ENCODE measurements at places on chromosomes 5 and 9.

- DNase-seq, result no peak
Observed at GRCh38 chr5:78929833-78930232, 55.3 kb downstream of the ARSB start.

- DNase-seq, result no peak
Observed at GRCh38 chr5:62084391-62084790, 221.6 kb upstream of the KIF2A start.

DNA sequence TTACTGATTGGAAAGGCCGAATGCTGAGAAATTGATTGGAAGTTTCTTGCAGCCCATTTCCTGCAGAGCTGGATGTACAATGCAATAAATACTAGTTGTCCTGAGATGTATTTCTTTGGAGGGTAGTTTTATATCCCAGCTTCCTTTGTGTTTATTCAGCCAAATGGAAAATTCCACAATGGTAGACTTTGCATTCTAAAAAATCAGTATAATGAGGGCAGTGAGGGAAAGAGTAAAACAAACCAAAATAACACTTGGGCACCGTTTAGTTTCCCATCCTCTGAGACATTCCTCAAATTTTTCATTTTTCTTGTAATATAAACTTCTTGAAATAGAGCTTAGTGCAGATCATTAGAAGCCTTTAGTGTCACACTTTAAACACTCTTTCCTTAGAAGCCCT lies 379.4 kb downstream of the EBF1 start:
- DNase-seq, result no peak

GRCh38 chr5:74275171-74275992 lies 365.1 kb downstream of the ENC1 start:
- DNase-seq, result peak; percentile 79

DNA sequence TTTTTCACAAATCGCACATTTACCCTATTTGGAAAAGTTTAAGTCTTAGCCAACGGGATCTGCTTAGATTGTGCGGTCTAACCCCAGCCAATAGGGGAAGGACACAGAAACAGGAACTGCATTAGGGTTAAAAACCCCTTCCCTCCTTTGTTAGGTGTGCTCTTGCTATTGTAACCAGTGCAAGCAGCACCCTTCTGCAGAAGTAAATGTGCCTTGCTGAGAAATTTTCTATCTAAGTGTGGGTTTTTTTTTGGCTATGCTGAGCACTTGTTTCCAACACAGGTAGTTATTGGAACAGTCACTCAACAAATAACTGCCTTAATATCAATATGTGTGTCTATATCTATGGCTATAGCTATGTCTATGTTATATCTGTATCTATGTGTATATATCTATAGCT lies 190.0 kb downstream of the TRIM32 start:
- no peak for DNase-seq

GRCh38 chr5:71471193-71471592 lies 15.7 kb downstream of the BDP1 start:
- DNase-seq, result no peak

DNA sequence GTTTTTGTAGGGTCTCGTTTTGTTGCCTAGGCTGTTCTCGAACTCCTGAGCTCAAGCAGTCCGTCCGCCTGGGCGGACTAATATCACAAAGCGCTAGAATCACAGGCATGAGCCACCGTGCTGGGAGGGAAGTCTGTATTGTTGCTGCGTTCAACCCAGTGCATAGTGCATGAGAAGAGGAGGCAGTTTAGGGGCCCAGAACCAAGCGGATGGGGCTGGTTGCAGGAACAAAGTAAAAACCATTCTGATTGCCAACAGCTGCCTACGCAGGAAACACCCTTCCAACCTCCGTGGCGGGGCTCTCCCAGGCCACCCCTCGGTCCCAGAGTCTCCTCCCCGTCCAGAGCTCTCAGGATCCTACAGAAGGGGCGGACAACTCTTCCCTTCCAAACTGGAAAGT lies 87.1 kb downstream of the ANXA2R start:
- no peak for DNase-seq

DNA sequence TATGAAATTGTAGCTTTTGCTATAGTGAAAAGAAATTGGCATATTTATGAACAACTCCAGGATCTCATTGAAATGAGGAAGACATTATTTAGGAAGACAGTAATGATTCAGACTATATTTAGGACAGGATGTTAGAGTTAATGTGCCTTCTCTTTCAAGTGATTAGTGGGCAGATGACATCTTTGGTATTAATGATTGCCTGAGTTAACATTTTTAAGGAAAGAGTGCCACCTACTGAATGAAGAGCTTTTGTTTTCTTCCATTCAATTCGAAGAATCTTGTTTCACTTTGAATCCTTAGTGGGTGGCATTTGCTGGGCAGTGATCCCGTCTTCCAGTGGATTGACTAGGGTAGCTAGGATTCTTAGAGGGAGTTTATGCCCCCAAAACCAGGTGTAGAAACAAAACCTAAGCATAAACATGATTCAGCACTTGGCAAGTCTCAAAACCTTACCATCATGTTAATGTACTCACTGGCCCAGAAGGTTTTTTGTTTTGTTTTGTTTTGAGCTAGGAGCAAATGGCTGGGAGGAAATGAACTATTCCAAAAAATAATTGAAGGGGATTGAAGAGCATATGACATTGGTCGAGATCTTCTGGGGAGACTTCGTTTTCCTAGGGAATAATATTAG lies 23.2 kb downstream of the MAP3K1 start:
- peak; percentile 78 for DNase-seq

- DNase-seq, result no peak
Observed at GRCh38 chr9:14057368-14058324, 256.3 kb downstream of the NFIB start.

- DNase-seq, result peak; percentile 39
Observed at GRCh38 chr5:83077662-83078261, 415 bp downstream of the XRCC4 start.

- DNase-seq, result peak; percentile 36
Observed at GRCh38 chr5:168291342-168291963, at the start of gene WWC1. Gene WWC1 (plus strand): TSS chr5:168291645. CDS start chr5:168292153, 508 bp downstream.

- DNase-seq, result no peak
Observed at GRCh38 chr5:23216345-23216744, 291.1 kb upstream of the PRDM9 start.

- no peak for DNase-seq
Observed at GRCh38 chr5:133854554-133854953, 113.9 kb downstream of the C5orf15 start.

- no peak for DNase-seq
Observed at GRCh38 chr5:144122081-144122480, 48.4 kb downstream of the YIPF5 start.

- no peak for DNase-seq
Observed at GRCh38 chr9:16150938-16151650, 598.3 kb downstream of the CCDC171 start.

GRCh38 chr9:38208206-38208901 lies 139.3 kb upstream of the SHB start:
- no peak for DNase-seq

GRCh38 chr9:14062586-14063221 lies 251.2 kb downstream of the NFIB start:
- DNase-seq, result no peak

GRCh38 chr9:90720621-90721265 lies 78.1 kb upstream of the DIRAS2 start:
- DNase-seq, result no peak

GRCh38 chr5:169050146-169050571 lies 250.8 kb downstream of the SLIT3 start:
- DNase-seq, result no peak

GRCh38 chr5:134445856-134446818 lies 34.5 kb upstream of the CDKN2AIPNL start:
- no peak for DNase-seq

- DNase-seq, result peak; percentile 78
Observed at GRCh38 chr5:147628058-147628895, 118.4 kb upstream of the DPYSL3 start.

GRCh38 chr9:97563458-97564135 lies 62.1 kb downstream of the TMOD1 start:
- DNase-seq, result no peak

DNA sequence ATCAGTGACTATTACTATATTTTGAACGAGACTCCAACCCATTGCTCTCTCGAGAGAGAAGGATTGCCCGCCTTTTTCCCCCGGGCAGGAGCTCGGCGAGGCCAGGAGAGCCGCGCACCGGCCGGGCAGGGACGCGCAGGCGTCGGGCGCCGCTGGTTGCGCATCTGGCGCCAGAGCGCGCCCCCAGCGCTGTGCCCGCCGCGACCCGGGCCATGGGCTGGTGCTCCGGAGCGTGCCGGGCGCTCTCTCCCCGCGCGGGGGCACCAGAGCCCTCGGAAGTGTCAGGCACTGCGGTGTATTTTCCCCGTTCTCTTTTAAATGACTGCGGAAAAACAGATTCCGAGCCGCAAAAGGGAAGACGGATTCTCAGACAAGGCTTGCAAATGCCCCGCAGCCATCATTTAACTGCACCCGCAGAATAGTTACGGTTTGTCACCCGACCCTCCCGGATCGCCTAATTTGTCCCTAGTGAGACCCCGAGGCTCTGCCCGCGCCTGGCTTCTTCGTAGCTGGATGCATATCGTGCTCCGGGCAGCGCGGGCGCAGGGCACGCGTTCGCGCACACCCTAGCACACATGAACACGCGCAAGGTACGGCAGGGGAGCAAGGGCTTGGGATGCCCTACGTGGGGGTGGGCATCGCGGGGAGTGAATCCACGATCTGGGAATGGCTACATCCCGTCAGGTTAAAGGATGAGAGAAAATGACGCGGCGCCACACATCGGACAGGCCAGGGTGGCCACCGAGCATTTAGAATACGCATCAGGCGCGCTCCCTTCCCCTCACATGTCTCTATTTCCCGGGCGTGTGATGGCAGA lies 1.1 kb upstream of the NTRK2 start:
- peak; percentile 62 for DNase-seq

GRCh38 chr5:81893961-81894360 lies 77.9 kb upstream of the ATG10 start:
- DNase-seq, result no peak

GRCh38 chr5:178429491-178430185 lies 160.6 kb downstream of the COL23A1 start:
- DNase-seq, result no peak

GRCh38 chr5:38434966-38435705 lies 121.3 kb downstream of the LIFR start:
- no peak for DNase-seq

DNA sequence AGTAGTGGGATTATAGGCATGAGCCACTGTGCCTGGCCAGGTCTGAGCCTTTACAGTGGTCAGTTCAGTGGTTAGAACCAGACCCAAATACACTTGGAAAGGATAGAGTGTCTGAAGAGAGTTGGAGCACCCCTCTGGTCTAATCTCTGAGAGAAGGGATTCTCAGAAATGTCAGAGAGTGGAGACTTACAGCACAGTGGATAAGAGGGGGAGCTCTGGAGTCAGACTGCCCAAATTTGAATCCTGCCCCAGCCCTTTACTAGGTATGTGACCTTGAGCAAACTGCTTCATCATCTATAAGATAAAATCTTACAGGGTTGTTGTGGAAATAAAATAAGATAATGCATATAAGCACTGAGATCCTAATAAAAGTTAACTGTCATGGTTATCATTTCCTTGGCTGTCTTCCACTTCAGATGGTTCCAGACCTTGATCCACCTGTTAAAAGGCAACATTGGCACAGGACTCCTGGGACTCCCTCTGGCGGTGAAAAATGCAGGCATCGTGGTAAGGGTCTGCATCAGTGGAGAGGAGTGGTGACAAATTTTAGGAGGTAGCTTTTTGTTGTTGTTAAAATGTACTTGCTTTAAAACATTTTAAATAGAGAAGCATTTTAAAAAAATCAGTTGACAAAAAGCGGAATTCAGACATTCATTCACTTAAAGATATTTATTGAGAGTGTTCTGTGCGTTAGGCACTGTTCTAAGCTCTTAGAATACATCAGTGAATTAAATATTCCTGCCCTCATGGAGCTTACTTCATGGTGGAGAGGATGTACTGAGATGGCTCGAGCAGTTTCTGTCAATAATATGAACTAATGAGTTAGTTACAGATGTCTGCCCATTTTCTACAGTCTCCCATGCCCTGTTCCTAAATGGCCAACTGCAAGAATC lies 16.0 kb downstream of the SLC36A1 start:
- DNase-seq, result no peak

DNA sequence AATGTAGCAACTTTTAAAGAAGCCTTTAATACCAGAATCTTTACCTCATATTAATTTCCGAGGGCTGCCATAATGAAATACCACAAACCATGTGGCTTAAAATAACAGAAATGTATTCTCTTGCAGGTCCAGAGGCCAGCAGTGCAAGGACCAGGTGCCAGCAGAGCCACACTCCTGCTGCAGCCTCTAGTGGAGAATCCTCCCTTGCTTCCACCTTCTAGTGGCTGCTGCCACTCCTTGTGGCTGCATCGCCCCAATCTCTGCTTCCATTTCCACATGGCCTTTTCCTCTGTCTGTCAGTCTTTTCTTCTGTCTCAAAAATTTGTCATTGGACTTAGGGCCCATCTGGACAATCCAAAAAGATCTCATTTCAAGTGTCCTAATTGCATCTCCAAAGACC lies 401.5 kb downstream of the EFNA5 start:
- no peak for DNase-seq

- DNase-seq, result no peak
Observed at GRCh38 chr9:91342575-91342974, 19.1 kb downstream of the AUH start.

GRCh38 chr5:74382123-74382855 lies 258.2 kb downstream of the ENC1 start:
- DNase-seq, result no peak

DNA sequence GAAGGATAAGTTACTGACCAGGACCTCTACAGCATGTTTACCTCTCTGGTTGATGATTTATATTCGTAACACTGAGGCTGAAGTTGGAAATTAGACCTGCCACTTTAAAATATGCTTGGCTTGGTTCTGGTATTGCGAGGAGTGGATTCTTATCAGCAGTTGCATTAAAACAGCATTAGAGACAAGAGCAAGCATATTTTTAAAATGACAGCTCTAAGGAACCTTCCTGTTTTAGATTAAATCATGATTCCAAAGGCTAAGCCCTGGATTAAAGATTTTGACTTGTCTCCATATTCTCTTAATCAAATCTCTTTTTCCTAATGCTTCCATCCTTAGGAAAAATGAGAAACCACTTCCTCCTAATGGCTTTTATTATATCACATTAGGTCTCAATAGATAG lies 277.8 kb downstream of the KCTD16 start:
- DNase-seq, result no peak

DNA sequence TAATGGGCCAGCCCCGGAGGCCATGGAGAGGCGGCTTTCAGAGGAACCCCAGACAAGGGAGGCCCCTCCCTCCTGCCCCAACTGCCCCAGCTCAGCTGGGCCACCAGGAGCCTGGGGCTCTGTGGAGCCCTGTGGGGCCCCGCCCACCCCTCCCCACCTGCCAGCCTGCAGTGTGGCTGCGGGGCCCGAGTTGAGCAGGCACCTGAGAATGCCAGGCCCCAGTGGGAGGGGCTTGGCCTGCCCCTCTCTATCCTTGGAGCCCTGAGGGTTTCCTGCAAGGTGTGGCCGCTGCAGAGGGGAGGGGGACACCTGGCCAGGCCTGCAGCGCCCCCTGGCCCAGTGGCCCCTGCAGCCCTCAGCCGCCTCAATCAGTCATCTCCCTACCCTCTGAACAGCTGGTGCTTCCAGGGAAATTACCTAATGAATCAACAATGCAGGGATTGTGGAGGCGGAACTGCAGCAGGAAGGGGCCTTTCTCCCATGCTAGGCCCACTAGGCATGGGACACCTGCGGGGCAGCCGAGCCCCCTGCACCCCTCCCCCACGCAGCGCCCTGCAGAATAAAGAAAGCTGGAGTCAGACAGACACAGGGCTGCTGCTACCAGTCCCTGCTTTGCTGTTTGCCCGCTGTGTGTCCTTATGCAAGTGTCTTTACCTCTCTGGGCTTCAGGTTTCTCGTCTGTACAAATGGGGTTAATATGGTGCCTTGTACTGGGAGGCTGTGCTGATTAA lies 48.0 kb downstream of the LMX1B start:
- no peak for DNase-seq

GRCh38 chr9:76333388-76333787 lies 60.8 kb downstream of the RFK start:
- DNase-seq, result no peak
